ENCODE measurements at places on chromosomes 2 and 18.
A peak's percentile ranks its signal among the peaks of the same experiment; 100 is the strongest.

- no peak for DNase-seq
Measured at GRCh38 chr2:15955232-15955988, 15.1 kb downstream of the MYCN start.

DNA sequence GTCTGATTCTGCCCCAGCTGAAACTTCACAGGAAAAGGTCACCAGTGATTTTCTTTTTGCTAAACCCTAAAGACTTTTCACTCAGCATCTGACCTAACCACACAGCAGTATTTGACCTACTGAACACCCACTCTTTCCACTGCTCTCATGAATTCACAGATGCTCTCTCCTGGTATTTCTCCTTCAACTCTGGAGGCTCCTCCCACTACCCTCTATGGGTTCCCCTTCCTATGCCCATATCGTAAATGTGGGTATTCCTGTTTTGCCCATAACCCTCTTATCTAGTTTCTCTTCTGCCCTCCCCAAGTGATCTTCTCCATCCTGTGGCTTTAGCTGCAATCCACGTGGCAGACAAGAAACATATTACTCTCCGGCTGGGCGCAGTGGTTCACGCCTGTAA, 7.6 kb downstream of the PLEKHM3 start:
- no peak for DNase-seq

- no peak for DNase-seq
Measured at GRCh38 chr18:43650426-43650825, 373.1 kb upstream of the SYT4 start.

DNA sequence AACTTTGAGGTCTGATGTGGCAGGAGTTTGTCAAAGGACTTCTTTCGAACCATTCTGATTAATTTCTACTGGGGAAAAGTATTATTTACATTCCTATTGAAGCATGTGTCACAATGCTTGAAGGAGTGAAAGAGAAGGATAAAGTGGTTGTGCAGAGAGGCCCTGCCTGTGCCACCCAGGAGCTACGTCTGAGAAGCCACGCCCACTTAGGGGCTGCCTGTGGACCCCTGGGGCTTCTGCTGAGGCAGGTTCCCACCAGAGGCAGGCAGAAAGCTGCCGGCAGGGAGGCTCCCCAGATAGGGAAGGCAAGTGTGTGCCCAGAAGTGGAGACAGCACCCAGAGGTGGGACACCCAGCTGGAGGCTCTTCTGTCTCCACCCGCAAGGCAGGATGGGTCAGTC, 47.4 kb downstream of the GBX2 start:
- no peak for DNase-seq

- DNase-seq: peak; percentile 78
Measured at GRCh38 chr2:68925295-68925896, 27.3 kb downstream of the GKN2 start.

- DNase-seq: no peak
Measured at GRCh38 chr18:45554389-45554737, 60.9 kb upstream of the SLC14A2 start.

DNA sequence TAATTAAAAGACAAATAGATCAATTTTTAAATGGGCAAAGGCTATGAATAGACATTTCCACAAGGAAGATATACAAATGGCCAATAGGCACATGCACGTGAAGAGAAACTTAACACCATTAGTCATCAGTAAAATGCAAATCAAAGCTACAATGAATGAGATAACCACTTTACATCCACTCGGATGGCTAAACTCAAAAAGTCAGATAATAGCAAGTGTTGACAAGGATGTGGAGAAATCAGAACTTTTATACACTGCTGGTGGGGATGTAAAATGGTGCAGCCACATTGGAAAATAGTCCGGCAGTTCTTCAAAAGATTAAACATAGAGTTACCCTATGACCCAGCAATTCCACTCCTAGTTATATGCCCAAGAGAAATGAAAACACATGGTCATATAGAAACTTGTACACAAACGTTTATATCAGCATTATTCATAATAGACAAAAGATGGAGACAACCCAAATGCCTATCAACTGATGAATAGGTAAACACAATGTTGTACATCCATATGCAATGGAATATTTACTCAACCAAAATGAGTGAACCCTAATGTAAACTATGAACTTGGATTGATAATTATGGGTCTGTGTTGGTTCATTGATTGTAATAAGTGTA, 51.1 kb downstream of the SMAD7 start:
- DNase-seq: no peak

DNA sequence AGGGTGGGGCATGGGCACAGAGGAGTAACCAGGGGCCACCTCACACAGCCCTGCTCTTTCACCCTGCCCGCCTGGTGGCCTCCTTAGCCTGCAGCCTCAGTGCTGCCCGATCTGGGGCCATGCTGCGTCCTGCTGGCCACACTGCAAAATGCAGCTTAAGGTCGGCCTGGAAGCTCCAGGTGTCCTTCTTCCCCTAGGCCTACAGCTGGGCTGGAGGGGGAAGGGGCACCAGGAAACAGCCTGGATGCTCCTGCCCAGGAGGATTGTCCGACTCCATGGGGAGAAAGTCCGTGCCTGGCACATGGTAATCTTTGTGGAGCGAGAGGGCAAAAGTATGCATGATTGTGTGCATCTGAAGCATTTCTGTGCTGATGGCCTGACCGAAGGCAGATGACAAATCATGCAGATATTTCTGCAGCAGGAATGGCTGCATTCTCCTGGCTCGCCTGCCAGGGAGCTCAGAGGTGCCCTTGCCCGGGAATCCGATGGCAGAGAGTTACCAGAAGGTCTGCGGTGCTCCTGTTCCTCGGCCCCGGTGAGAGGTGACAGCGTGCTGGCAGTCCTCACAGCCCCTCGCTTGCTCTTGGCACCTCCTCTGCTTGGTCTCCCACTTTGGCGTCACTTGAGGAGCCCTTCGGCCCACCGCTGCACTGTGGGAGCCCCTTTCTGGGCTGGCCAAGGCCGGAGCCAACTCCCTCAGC, 12.8 kb upstream of the ALPP start:
- DNase-seq: no peak

DNA sequence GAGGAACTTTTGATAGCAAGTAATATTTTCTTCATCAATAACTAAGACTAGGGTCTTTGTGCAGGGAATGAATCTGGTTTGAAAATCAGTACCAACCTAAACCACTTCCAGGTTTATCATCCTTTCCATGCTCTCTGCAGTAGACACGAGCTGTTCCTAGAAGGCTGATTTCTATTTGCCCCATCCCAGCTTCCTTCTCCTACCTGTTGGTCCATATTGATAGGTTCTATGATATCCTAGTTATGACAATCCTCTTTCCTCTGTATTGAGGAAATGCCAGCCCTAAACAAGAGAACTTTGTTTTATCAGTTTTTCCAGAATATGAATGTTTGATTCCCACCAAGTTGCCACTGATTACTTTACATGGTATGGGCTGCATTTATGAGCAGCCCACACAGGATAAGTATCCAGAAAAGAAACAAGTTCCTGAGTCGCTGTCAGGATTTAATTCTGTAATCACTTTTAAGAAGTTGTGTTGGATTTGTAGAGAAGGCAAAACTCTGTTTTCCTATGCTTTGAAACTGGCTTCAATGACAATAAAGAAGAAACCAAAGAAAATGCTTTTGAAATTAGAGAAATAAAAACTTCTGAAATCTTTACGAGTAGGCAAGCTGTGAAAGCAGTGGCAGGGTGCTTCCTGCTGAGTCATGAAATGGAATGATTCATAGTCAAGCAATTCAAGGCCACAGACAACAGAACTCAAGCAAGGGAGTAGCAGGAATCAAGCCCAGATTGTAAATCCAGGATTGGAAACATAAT, 37.3 kb upstream of the TANK start:
- peak; percentile 42 for DNase-seq

DNA sequence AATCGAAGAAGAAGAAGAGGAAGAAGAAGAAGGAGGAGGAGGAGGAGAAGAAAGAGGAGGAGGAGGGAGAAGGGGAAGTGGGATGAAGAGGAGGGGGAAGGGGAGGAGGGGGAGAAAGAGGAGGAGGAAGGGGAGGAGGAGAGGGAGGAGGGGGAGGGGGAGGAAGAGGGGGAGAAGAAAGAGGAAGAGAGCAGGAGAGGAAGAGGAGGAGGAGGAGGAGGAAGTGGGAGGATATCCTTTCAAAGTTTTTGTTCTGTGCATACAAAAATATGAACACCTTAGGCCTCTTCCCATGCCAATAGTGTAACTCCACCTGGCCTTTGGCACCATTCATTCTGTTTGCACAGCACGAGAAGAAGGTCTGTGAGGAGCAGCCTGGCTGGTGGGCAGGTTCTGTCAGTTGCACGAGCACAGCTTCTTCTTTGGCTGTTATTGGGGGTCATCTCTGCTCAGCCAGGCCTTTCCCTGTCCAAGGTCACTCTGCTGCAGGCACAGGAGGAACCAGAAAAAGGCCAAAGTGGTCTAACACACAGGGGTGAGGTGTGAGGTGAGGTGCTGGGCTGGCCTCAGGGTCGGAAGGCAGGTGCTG, 25.8 kb upstream of the PLB1 start:
- no peak for DNase-seq

- no peak for DNase-seq
Measured at GRCh38 chr2:46275995-46276394, 21.2 kb upstream of the EPAS1 start.

DNA sequence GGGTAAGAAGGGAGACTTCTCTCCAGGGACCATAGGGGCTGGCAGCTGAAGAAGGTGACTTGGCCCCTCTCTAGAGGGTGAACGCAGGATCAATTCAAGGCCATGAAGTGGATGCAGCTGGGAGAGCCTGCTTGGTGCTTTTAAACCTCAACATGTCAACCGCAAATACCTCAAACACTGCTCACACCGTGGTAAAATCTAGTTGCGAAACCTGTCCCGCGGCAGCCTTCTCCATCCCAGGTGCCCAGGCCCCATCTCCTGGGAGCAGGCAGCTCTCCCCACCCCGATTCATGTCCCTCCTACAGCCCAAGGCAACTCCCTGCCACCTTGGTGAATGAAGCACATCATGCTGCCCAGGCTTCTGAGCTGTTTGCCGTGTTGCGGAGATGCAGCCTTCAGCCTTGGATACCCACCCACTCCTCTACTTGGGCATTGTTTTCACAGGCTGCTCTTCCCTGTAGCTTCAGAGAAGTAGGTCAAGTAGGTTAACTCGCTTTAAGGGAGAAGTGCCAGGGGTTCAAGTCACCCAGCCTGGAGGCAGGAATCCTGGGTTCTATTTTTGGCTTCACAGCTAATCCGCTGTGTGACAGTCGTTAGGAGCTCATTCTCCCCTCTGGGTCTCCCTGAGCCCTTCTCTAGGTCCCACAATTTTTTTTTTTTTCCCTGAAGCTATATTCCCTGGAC, 6.2 kb upstream of the EFR3B start:
- DNase-seq: no peak

DNA sequence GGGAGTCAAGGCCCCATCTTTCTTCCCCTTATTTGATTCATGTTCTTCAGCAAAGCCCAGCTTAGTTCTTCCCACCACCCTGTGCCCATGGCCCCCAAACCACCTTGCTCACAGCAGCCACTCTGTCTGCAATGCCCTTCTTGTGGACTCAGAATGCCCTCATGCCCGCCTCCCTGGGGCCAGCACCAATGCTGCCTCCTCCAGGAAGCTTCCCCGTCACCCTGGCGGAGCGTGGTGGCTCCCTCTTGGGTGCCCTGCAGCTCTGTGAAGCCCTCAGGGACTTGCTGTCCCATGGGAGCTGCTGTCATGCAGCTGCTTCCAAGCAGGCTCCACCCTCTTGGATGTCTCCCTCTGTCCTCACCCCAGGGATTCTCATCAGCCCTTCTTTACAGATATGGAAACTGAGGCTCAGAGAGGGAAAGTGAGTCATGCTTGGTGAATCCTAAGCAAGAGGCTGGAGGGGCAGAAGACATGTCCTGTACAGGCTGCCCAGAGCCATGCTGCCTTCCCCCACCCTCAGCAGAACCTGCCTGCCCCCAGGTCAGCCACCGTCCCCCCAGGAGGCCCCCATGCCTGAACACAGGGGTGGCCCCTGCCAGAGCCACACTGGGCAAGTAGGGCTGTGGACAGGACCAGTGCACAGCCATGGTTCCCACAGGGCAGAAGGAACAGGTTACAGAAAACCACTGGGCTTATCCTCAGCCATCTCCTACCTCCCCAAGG, 11.8 kb upstream of the DUSP2 start:
- DNase-seq: no peak

DNA sequence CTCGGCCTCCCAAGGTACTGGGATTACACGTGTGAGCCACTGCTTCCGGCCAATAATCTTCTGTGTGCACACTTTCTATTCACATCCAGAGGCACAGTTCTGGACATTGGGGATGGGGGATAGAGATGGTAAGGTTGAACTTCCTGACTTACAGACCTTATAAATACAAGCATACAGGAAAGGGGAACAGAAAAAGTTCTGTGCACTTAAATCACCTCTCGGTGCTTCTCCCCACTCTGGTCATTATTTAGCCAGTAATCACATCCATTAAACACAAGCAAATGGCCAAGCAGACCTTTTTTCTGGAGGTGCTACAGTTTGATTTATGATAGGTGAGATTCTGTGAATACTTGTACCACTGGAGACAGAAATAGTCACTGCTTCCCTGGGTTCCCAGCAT, 110.6 kb downstream of the CRIM1 start:
- DNase-seq: no peak

- no peak for DNase-seq
Measured at GRCh38 chr2:209473930-209474419, 50.1 kb downstream of the MAP2 start.

GRCh38 chr2:88874063-88874657, 182.7 kb downstream of the RPIA start:
- peak; percentile 53 for DNase-seq

GRCh38 chr2:2879781-2880180, 497.8 kb downstream of the EIPR1 start:
- no peak for DNase-seq

DNA sequence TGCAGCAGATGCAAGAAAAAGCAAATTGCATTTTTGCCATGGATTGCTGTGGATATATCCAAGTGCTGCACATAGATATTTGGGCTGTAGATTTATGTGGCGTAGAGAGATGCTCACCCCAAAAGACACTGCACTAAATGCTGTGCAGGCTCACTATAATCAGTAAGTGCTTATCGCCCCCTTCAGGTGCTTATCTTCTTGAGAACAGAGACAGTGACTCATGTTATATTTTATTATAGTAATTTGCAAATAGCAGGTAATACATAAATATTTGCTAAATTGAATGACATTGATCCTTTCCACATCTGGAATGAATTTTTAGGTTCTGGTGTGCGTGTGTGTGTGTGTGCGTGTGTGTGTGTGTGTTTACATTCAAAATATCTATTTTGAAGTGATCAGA, 36.8 kb upstream of the PLEKHM3 start:
- DNase-seq: peak; percentile 28

DNA sequence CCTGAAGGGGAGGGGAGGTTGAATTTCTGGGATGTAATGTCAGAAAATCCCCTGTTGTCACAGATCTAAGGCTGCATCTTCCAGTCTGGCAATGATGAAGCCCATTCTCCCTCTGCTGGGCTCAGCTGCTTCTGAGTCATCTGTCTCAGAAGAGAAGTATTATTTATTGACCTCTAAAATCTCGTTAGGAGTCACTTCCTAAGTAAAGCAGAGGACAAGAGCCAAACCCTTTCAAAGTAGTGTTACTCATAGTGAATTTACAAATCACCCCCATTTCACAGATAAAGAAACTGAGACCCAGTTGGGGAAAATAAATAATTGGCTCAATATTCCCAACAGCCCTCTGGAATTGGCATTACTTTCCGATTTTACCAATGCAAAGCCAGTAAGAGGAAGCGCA, 167.3 kb upstream of the SKOR2 start:
- no peak for DNase-seq

Measured in CD4-positive, alpha-beta T cell treated with Interleukin-2 at 100 ng/mL for 4 hours (primary cell).